ENCODE measurements at places on chromosomes 5 and 9.
A peak's percentile ranks its signal among the peaks of the same experiment; 100 is the strongest.

- peak; percentile 72 for DNase-seq
Measured at GRCh38 chr5:159198063-159199036, 11.0 kb downstream of the RNF145 start.

DNA sequence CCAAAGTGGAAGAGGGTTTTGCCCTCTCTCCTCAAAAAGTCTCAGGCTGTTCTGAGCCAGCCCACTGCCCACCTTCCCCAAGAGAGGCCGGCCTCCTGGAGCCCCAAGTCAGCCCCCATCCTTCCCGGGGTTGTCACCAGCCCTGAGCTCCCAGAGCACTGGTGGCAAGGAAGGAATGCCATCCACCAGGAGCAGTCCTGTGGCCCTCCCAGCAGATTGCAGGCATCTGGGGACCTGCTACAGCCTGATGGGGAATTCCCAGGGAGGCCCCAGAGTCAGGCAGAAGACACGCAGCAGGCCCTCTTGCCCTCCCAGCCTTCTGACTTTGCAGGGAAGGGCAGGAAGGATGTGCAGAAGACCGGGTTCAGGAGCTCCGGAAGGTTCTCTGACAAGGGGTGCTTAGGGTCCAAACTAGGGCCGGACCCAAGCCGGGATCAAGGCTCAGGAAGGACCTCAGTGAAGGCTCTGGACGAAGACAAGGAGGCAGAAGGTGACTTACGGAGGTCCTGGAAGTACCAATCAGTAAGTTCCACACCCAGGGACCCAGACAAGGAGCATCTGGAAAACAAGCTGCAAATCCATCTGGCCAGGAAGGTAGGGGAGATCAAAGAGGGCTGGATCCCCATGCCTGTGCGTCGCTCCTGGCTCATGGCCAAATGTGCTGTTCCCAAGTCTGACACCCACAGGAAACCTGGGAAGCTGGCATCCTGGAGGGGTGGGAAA lies 3.7 kb downstream of the SPATA31E1 start:
- no peak for DNase-seq

GRCh38 chr9:94668928-94669729 lies 29.8 kb upstream of the FBP1 start:
- DNase-seq, result peak; percentile 72

DNA sequence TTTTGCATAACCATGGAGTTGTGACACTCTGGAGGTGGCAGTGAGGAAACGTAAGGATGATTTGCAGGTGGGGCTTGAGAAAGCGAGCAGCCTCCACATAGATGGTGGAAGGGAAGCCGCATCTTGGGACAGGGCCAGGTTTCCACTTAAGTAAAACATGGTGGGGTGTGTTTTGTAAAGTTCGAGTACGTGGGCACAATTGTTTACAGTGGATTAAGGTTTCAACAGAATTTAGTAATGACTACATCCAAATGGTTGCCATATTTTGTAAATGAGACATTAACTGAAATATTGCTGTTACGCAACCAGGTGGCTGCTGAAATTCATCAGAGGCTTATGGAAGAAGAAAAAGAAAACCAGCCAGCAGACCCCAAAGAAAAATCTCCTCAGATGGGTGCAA lies 85.4 kb upstream of the IL7R start:
- no peak for DNase-seq

DNA sequence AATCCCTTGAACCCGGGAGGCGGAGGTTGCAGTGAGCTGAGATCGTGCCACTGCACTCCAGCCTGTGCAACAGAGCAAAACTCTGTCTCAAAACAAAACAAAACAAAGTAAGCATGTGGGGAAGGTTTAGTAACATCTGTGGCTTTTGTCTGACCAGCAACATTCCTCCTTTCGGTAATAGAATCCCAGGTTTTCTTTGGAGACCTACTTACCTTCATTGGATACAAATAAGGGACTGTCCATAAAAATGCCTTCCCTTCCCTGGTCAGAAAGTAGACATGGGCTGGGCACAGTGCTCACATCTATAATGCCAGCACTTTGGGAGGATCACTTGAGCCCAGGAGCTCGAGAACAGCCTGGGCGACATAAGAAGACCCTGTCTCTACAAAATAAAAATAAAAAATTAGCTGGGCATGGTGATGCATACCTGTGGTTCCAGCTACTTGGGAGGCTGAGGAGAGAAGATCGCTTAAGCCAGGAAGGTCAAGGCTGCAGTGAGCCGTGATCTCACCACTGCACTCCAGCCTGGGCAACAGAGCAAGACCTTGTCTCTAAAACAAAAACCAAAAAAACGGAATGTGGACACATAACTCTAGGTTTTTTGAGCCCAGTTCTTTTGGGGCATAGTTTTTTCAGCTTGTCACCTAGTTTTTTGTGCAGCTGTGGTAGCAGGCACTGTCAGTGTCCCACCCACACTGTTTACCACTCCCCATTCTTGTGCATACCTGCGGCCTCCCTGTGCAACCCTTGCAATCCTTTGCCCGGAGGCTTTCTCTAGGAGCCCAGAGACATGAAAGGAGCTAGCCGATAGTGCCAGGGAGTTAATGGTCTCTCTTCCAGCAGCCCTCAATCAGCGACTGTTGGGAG lies 9.0 kb upstream of the SPINK4 start:
- DNase-seq, result no peak
